Spleen (tissue), 13 donors: ENCODE measurements at places on chromosomes 7 and 10. TPM values are rescaled to one million over a fixed set of nuclear protein-coding genes. Genes with fewer than 3 reads are reported as not detected.

Gene OR6V1
- not detected for total RNA-seq

Gene GNGT1
- not detected for total RNA-seq

Gene C10orf95
- total RNA-seq, result 0.47 TPM

Gene SPAG6
- not detected for total RNA-seq

Gene LRRD1
- total RNA-seq, result not detected

Gene ELMO1
- 462 TPM for total RNA-seq

GRCh38 chr7:151088019-151088855 is 2.0 kb downstream of the AGAP3 start:
- H3K36me3 ChIP-seq, result no peaks in the 10 kb centered on the region
- peaks cover 70% of the 10 kb centered on the region for H3K4me1 ChIP-seq
- peak overlapping the region; percentile 70 for H3K4me3 ChIP-seq
- H3K27me3 ChIP-seq, result no peaks in the 10 kb centered on the region

- H3K27ac ChIP-seq, result peak overlapping the region; percentile 77
- no peaks in the 10 kb centered on the region for H3K36me3 ChIP-seq
- peaks cover 15% of the 10 kb centered on the region for H3K4me1 ChIP-seq
- peak overlapping the region; percentile 72 for H3K4me3 ChIP-seq
- DNase-seq, result peak; percentile 73
Measured at GRCh38 chr10:87818505-87819288, 671 bp upstream of the ATAD1 start.

DNA sequence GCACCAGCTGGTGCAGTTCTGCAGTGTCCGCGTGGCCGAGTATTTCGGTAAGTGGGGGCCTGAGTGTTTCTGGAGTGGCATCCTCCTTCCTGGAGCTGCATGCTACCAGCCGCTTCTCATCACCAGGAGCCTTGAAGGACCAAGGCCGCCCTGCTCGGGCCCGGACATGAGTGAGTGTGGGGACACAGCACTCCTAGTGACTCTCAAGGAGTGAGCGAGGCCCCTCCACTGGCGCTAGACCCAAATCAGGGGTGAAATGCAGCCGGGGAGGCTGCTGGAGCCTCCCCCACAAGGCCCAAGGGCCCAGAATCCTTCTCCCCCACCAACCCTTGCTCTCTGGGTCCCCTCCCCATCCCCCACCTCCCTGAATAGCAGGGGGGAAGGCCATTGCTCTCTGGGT is 48.0 kb downstream of the CAMK2B start:
- no peaks in the 10 kb centered on the region for H3K36me3 ChIP-seq
- peak; percentile 47 for DNase-seq
- H3K27ac ChIP-seq, result no peak overlapping the region
- H3K27me3 ChIP-seq, result no peaks in the 10 kb centered on the region

- DNase-seq, result no peak
- peak overlapping the region; percentile 48 for H3K27ac ChIP-seq
- no peaks in the 10 kb centered on the region for H3K36me3 ChIP-seq
- no peaks in the 10 kb centered on the region for H3K27me3 ChIP-seq
- peaks cover 22% of the 10 kb centered on the region for H3K4me1 ChIP-seq
Measured at GRCh38 chr10:72511459-72511858, 114.4 kb downstream of the MICU1 start.

GRCh38 chr10:75857269-75857846 is 425.9 kb downstream of the LRMDA start:
- H3K4me3 ChIP-seq, result no peak overlapping the region
- H3K36me3 ChIP-seq, result no peaks in the 10 kb centered on the region
- no peak for DNase-seq
- H3K27ac ChIP-seq, result no peak overlapping the region
- no peaks in the 10 kb centered on the region for H3K27me3 ChIP-seq
- H3K4me1 ChIP-seq, result no peaks in the 10 kb centered on the region

GRCh38 chr7:25093268-25093826 is 31.7 kb downstream of the CYCS start:
- H3K36me3 ChIP-seq, result no peaks in the 10 kb centered on the region
- no peaks in the 10 kb centered on the region for H3K27me3 ChIP-seq
- H3K27ac ChIP-seq, result no peak overlapping the region
- H3K4me3 ChIP-seq, result no peak overlapping the region
- H3K4me1 ChIP-seq, result peaks cover 3% of the 10 kb centered on the region

DNA sequence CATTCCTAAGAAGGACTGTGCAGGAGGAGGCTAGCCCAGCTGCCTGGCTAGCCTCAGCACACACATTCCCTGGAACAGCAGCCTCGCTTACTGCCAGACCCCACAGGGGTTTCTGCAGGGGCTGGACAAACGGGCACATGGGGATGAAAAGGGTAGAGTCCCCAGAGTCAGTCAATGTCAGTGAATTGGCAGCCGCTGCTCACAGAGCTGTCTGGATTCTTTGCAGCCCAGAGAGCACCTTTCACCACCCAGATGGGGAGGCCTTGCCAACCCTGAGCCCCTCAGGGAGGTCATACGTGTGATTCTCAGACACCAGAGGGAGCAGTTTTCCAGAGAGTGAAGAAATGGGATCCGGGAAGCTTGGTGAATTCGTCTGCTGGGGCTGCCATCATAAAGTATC is 143.3 kb downstream of the KCNMA1 start:
- H3K27ac ChIP-seq, result no peak overlapping the region
- H3K4me3 ChIP-seq, result no peak overlapping the region
- no peak for DNase-seq
- no peaks in the 10 kb centered on the region for H3K36me3 ChIP-seq

DNA sequence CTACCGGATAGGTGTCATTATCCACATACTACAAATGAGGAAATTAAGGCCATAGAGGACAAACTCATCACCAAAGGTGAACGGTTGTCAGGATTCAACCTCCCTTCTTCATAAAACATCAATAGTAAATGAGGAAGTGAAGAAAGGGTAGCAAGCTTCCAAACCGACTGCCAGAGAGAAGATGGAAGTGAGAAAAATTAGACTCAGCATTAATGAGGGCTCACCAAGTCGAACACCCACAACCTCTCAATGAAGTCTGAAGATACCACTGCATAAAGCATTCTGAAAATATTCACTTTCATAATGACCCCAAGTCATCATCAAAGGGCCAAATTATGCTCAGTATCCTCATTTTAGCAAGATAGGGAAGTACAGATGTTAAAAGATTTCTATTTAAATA is 29.6 kb downstream of the ABCB4 start:
- DNase-seq, result no peak
- no peak overlapping the region for H3K27ac ChIP-seq
- H3K36me3 ChIP-seq, result no peaks in the 10 kb centered on the region
- no peaks in the 10 kb centered on the region for H3K27me3 ChIP-seq
- no peak overlapping the region for H3K4me3 ChIP-seq

DNA sequence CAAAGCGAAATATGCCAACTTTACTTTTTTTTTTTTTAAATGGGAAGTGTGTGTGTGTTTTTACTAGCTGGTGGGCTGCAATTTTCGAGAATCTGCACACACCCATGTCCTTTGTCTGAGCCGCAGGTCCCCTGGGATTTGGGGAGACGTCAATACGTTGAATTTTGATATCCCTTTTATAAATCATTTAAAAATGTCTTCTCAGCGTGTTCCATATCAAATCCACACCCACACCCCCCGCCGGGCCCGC is 404 bp upstream of the FMC1 start:
- peak overlapping the region; percentile 99 for H3K27ac ChIP-seq
- H3K4me1 ChIP-seq, result peaks cover 9% of the 10 kb centered on the region
- DNase-seq, result peak; percentile 92
- peaks cover 6% of the 10 kb centered on the region for H3K36me3 ChIP-seq

DNA sequence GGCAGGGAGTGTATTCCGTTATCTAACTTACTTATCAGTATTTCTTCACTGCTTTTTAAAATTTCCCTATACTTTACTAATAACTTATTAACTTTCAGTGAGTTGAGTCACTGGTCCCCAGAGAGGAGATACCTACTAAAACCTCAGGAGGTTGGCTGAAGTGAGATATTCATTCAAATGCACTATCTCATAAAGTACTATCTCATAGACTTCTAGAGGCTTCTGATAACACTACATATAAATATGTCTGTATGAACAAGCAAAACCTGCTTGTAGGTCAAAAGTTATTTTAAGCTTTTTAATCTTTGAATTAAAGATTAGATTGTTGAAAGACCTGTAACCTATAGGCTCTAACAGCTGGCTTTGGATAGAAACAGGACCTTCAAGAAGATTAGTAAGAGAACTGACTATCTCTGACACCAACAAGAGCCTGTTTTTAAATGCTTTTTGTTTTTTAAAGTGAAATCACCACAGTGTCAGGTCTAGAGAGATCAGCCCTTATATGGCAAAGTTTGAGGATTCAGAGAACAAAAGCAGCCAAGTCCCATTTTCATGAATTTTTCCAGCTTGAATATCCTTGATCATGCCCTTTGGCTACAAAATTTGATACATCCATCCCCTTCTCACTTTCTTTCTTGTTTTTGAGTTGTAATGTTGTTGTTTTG is 242.2 kb downstream of the ARL4A start:
- H3K4me3 ChIP-seq, result no peak overlapping the region
- H3K27ac ChIP-seq, result no peak overlapping the region
- no peaks in the 10 kb centered on the region for H3K27me3 ChIP-seq
- H3K4me1 ChIP-seq, result no peaks in the 10 kb centered on the region

DNA sequence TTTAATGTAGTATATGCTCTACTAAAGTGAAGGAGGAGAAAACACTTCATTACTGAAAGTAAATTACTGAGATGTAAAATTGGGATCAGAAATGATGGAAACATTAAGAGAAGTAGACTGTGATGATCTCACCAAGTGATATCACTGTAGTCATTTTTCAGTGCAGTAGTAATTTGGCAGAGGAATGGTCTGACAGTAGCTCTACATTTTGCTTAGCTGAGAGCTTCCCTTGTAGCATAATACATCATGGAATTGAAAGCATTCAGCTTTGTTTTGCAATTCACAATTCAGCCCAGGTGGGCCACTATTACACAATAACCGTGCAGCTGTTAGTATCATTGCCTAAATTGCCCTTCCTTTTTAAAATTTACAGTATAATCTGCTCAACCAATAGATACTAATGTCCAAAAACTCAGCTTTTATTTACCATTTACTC is 19.4 kb upstream of the CABCOCO1 start:
- no peak overlapping the region for H3K27ac ChIP-seq
- no peaks in the 10 kb centered on the region for H3K4me1 ChIP-seq
- DNase-seq, result no peak
- H3K36me3 ChIP-seq, result no peaks in the 10 kb centered on the region

- peaks cover 98% of the 10 kb centered on the region for H3K4me1 ChIP-seq
- H3K27me3 ChIP-seq, result no peaks in the 10 kb centered on the region
- H3K27ac ChIP-seq, result peak overlapping the region; percentile 66
- peak; percentile 72 for DNase-seq
Measured at GRCh38 chr7:1946773-1947450, 276.8 kb downstream of the ELFN1 start.

DNA sequence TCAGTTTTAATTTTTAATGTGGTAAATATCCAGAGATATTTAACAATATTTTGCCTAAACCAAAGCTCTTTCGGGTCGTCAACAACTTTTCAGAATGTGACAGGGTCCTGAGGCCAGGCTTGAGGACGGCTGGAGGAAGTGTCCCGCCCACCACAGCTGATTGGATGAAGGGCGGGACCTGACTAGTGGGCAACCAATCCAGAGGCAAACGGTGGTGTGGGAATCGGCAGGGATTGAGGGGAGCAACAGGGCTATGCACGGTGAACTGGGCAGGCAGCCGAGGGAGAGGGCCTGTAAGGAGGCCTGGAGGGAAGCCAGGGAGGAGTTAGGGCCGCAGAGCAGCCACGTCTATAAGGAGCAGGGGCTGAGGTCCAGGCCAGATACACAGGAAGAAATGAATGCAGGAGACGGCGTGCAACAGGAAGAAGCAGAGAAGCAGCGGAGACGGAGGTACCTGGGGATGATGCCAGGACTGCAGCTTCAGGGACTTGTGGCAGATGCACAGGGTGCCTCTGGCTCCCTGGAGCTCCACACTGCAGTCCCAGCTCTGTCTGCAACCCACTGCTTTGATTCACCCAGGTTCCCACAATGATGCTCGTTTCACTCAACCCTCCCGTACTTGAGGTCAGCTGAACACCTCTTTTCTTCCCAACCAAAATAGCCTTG is 46.1 kb upstream of the ZMIZ1 start:
- no peaks in the 10 kb centered on the region for H3K27me3 ChIP-seq
- no peaks in the 10 kb centered on the region for H3K36me3 ChIP-seq
- no peak overlapping the region for H3K4me3 ChIP-seq
- peak; percentile 75 for DNase-seq
- H3K4me1 ChIP-seq, result peaks cover 37% of the 10 kb centered on the region

- peak; percentile 61 for DNase-seq
- peaks cover 15% of the 10 kb centered on the region for H3K4me1 ChIP-seq
- peaks cover 100% of the 10 kb centered on the region for H3K27me3 ChIP-seq
- no peaks in the 10 kb centered on the region for H3K36me3 ChIP-seq
Measured at GRCh38 chr7:1233333-1234048, 819 bp downstream of the UNCX start.

DNA sequence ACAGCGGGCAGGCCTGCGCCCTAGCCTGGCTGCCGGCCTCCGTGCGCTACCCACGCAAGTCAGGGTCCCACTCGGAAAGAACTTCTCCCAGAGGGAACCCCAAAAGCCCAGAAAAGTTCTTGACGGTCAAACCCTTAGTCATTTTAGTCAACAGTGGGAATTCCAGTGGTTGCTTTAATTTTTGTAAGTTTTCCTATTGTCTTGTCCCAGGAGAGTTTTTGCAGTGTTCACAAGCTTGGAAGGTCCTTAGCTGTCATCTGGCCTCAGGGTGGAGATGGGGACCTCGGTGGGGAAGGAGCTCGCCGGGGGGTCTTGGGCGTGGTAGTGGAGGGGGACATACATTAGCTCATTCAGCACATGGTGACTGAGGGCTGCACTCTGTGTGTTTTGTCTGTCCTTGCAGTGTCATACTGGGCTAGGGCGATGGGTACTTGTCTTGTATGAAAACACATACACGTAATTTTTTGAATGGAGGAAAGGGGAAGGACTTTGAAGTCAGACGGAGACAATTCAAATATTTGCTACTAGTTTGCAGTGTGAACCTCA is 736 bp downstream of the MINDY4 start:
- peaks cover 6% of the 10 kb centered on the region for H3K4me1 ChIP-seq
- no peaks in the 10 kb centered on the region for H3K27me3 ChIP-seq
- DNase-seq, result no peak
- H3K27ac ChIP-seq, result peak overlapping the region; percentile 67
- H3K36me3 ChIP-seq, result no peaks in the 10 kb centered on the region

- H3K4me1 ChIP-seq, result no peaks in the 10 kb centered on the region
- H3K27me3 ChIP-seq, result no peaks in the 10 kb centered on the region
Measured at GRCh38 chr10:111953949-111954348, 229.6 kb downstream of the GPAM start.

- no peaks in the 10 kb centered on the region for H3K4me1 ChIP-seq
- no peaks in the 10 kb centered on the region for H3K27me3 ChIP-seq
- peak; percentile 21 for DNase-seq
- H3K4me3 ChIP-seq, result no peak overlapping the region
- no peak overlapping the region for H3K27ac ChIP-seq
Measured at GRCh38 chr7:140010194-140010895, 52.4 kb downstream of the PARP12 start.

DNA sequence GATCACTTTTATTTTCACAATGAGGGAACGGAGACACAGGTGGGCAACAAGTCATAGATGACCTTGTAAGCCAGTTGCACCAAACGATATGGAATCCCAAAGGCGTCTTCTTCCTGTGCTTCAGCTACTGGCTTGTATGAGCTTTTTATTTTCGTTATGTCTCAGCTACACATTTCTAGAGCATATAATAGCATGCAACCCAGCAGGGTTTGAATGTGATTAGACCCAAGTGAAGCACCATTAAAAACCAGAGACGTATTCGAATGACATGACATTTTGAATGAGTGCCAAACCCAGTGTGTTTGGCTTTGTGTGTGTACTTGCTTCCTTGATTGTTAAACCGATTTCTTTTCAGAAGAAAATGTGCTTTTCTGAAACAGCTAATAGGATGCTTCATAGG is 963.2 kb upstream of the CELF2 start:
- H3K27ac ChIP-seq, result no peak overlapping the region
- H3K4me1 ChIP-seq, result no peaks in the 10 kb centered on the region
- H3K27me3 ChIP-seq, result no peaks in the 10 kb centered on the region
- H3K4me3 ChIP-seq, result no peak overlapping the region
- no peak for DNase-seq

- H3K27ac ChIP-seq, result peak overlapping the region; percentile 35
- H3K27me3 ChIP-seq, result no peaks in the 10 kb centered on the region
- no peak overlapping the region for H3K4me3 ChIP-seq
- peak; percentile 45 for DNase-seq
Measured at GRCh38 chr7:1046722-1047679, 2.7 kb downstream of the GPR146 start.
